AG09319 (cell line): ENCODE measurements at places on chromosomes 3 and 15.
A peak's percentile ranks its signal among the peaks of the same experiment; 100 is the strongest.

GRCh38 chr3:169552533-169552932 lies 111.0 kb downstream of the MECOM start:
- no peak for DNase-seq

DNA sequence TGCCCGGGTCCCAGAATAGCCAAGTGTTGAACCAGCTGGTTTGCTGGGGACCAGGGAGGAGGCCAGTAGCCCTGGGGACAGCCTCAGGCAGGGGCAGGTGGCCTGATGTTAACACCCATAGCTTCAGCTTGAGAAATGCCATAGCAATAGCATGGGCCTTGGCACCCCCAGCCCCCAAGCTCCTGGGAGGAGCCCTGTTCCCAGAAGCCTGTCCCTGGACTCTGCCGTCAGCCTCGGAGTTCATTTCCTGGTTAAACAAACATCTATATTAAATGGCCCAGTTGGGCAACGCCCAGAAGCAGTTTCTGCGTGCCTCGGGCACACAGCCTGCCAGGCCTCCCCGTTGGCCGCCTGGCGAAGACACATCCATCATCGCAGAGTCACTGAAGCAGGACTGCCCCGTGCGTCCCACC lies 58.2 kb downstream of the FGD5 start:
- peak; percentile 12 for DNase-seq

DNA sequence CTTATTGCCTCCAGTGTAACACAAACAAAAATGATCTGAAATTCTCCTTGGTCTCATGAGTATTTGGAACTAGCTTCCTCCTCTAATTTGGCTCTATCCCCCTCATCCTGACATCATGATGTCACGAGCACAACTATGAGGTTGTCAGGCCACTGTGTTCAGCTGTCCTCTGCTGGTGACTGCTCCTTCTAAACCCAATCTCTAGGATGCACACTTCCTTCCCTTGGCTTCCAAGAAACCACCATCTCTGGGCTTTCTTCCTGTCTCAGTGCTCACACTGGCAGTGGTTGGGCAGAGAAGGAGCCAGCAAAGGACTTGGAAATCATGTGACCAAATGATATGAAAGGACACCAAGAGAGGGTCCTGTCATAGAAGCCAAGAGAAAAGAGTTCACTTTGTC lies 30.7 kb upstream of the EIF1B start:
- no peak for DNase-seq

- no peak for DNase-seq
Observed at GRCh38 chr3:169750665-169751064, 14.2 kb downstream of the TERC start.

DNA sequence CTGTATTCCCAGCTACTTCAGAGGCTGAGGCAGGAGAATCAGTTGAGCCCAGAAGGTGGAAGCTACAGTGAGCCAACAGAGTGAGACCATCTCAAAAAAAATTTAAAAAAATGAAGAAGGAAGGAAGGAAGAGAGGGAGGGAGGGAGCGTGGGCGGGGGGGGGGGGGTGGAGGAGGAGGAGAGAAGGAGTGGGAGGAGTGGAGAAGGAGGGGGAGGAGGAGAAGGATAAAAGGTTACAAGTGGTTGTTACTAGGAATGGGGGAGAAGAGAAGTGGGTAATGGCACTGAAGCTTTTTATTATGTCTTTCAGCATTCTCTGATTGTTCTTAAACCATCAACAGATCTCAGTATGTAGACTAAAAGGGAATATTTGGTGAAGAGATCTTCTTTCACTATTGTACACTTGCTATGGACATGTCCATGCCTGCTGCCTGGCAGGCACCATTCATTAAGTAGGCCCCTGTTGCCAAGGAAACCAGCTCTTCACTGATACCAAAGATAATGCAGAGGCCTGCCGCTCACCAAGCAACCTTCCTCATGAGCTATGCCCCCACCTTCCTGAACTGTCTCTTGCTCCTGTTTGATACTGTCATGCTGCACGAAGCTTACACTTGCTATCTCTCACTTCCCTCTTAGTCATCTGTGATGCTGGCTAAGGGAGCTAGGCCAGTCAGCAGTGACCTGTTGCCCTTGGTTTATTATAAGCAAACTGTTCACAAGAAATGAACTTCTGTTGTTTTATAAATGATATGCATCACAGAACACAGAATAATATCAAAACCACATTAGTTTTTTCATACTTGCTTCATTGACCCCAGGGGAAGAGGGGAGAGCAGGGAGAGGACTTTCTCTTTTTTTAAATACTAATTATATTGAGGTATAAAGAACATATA lies 23.1 kb downstream of the EPM2AIP1 start:
- DNase-seq = no peak

DNA sequence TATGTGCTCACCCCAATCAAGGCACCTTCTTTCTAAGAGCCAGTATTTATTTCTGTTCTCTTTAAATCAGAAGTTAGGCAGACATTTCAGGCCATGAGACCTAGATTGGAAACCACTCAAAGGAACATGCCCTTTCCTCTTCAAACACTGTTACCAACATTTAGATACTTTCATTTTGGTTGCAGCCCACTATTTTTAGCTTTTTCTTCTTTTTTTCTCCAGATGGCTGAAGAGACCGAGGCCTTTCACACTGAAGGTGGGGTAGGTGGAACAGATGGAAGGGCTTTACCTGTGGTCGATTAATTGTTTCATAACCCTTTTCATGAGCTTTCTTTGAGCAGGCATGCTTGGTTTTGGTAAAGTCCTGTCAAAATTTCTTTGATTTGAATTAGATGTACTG lies 10.9 kb upstream of the LZTFL1 start:
- no peak for DNase-seq

DNA sequence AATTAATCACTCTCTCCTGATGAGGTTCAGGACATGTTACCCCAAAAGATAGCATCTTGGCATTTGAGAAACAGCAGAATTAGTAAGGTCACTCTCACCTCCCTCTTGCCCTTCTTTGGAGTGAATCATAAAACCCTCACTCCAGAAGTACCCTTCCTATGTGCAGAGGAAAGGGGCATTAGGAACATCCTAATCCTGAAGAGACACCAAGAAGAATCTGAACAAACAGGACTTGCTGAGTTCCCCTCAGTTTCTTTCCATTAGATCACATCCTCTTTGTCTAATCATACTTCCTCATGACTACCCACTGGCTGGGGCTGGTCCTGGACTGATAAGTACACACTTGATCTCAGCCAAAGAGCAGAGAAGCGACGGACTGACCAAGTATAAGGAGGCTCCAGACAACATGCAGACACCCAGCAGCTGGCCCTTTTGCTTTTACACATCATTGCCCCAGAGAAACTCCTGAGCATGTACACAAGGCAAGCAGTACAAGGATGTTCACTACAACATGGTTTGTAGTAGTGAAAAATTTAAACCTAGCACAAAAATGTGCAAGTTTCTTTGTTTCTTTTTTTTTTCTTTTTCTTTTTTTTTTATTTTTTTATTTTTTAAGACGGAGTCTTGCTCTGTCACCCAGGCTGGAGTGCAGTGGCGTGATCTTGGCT lies 15.0 kb upstream of the TM6SF1 start:
- DNase-seq = no peak

- no peak for DNase-seq
Observed at GRCh38 chr15:41020829-41021228, 67.6 kb downstream of the CHAC1 start.

GRCh38 chr3:143935678-143936077 lies 35.9 kb upstream of the DIPK2A start:
- no peak for DNase-seq

GRCh38 chr15:42171122-42171521 lies 14.7 kb upstream of the PLA2G4F start:
- DNase-seq = no peak

- DNase-seq = no peak
Observed at GRCh38 chr15:48282216-48282615, 49.0 kb upstream of the DUT start.

- DNase-seq = no peak
Observed at GRCh38 chr15:46460431-46461094, 825.7 kb downstream of the SQOR start.

DNA sequence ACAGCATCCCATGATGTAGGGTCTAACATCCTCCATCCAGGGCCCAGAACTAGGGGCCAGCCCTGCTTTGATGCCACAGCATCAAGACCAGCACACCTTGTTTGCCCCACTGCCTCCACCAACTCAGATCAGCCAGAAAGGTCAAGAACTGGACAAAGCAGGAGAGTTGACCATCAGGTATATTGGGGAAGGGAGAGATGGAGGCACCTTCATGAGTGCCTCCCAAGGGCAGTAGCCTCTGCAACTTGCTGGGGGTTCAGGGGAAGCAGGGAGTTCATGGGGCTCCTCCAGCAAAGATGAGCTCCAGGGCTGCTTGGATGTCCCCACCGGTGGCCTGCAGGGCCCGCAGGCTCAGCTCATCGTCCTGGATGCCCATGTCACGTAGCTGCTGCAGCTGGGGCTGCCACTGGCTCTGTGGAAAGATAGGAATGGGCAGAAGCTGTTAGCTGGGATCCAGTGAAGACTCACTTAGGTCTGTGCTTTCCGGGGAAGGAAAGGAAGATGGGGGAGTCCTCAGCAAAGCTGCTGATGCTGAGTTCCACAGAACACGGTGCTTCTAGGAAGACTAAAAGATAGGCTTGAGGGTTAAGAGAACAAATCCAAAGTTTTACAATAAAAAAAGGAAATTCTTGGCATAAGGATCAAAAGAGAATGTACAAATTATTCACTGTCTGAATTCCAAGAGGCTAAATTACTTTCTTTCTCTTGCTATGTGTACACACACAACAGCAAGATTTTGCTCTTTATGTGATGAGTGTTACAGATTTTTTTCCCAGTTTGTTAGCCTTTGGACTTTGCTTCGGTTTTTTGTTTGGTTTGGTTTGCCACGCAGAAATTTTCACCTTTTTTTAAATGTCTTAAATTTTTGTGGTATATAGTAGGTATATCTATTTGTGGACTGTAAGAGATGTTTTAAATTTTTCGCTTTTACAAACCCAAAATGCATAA lies 12.3 kb upstream of the SEMA7A start:
- DNase-seq = no peak

- no peak for DNase-seq
Observed at GRCh38 chr3:15428539-15428938, 1.1 kb downstream of the EAF1 start.

- DNase-seq = no peak
Observed at GRCh38 chr3:169246158-169246557, 417.4 kb downstream of the MECOM start.

DNA sequence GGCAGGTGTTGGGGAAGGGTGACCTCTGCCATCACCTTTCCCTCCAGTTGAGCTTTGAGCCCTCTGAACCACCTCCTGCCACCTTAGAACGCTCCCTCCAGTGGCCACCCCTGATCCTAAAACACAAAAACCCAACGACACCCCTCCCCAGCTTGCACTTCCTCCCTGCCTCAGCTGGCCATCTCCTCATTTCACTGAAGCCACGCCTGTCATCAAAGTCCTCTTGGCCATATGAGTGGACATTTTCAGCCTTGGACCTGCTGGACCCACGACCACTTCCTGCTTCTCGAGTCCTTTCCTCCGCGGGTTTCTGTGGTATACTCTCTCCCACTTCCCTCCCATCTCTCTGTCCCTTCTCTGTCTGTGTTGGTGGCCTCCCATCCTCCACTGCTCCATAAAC lies 48.5 kb upstream of the NR2C2 start:
- no peak for DNase-seq

DNA sequence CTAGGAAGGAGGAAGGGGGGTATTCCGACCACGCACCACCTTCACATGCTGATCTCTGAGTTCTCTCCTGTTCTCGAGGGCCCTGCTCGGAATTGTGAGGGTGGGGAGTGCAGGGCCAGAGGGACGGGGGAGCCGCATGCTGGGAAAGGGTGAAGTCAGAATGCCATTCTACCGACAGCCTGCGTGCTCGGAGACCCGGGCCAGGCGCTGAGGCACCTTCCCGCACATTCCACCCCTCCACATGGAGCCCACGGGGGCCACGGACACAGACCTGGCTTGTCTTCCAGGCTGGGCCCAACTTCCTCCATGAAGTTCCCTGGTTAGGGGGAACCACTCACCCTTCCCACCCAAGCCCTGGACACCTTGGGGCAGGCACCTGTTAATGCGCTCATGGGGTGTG lies 28.7 kb upstream of the PIGZ start:
- DNase-seq = no peak

DNA sequence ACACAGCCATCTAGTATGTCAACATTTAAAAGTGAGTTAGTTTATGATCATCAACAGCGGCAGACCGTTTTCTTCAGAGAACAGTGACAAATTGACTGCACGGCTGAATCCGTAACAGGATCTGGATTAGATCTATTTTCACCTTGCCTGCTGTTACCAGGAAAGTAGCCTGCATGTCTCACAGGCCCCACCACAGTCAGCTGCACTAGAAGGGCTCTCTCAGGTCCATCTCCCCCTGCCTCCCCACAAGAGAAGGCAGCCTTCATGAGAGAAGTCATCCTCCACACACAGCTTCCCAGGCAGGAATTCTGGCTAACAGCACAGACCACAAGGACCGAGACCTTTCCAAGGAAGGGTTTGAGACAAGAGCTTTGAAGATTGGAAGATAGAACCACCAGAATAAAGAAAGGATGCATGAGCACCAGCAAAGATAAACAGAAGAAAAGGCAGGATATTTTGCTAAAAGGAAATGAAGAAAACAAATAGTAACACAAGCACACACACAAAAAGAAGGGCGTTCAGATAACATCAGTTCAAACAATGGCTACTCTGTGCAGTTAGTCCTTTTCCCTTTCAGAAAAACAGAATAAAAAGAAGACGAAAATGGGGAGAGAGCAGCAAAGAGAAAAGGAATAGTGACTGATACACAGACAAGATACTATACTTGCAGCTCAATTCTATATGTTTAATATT lies 127.5 kb downstream of the SNRK start:
- DNase-seq = no peak

- peak; percentile 22 for DNase-seq
Observed at GRCh38 chr3:53938645-53939044, 47.0 kb upstream of the SELENOK start.

DNA sequence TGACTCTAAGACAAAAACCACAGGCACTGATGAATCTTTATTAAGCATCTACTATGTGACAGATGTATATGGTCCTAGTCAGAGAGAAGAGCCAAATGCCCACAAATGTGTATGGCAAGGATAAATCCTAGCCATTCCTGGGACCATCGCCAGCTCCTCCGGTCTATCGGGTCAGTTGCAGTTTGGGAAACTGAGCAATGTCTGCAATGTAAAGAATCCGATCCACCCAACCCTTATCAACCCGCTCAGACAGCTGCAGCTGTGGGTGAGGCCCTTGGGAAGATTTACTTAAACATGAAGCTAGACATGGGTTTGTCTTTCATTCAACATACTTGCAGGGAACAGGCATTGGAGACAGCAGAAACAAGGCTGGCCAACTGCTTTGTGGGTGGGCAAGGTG lies 40.5 kb upstream of the CDV3 start:
- DNase-seq = no peak
